ENCODE measurements at places on chromosomes 13 and 19.

DNA sequence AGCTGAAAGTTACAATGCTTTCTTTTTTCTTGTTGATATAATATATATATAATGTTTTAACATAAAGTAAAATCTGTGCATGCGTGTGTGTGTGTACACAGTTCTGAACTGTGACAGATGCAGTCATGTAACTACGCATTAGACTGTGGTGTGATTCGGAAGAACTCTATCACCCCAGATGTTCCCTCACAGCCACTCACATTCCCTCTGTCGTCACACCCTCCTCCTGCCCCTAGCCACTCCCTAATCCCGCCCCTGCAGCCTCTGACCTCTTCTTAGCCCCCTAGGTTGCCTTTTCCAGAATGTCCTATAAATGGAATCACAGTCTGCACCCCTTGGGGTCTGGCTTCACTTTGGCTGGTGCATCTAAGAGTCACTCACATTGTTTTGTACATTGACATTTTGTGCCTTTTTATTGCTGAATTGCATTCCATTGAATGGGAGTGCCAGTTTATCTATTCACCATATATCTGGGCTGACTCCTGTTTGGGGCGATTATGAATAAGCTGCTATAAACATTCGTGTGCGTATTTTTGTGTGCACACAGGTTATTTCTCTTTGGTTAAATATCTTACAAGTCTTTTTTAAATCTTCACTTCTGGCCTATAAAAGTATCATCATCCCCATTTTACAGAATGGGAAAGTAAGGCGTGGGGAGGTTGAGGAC is 20.4 kb downstream of the DHRS12 start:
- DNase-seq, result no peak

DNA sequence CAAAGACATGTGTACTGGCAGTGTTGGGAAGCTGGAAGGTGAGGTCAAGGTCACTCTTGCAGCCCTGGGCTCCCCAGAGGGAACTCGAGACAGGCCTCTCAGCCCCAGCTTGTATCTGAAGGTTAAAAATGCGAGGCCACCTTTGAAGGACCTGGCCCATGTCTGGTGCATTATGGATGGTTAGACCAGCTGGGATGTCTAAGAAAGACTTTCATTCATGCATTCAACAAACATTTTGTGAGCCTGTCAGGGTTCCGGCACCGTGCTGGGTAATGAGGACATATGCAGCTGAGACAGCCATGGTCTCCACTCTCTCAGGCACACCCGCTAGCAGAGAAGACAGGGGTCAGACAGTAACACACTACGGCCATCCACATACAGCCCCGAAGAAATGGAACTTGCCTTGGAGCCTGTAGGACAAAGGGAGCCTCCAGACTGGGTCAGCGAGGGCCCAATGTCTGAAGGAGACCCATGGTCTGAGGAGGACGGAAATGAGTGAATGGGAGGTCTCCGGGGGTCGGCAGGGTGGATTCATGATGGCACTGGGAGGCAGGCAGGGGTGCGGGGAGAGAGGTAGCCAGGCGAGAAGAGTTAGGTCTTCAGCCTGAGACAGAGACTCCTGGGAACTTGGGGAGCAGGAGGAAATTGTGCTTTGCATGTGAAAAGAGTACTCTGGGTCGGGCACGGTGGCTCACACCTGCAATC is 19.0 kb downstream of the VSTM2B start:
- no peak for DNase-seq

- DNase-seq, result no peak
These were observed 8.1 kb downstream of the B3GLCT start for GRCh38 chr13:31207661-31208552.

- no peak for DNase-seq
These were observed 18.7 kb downstream of the STK24 start for GRCh38 chr13:98557937-98558792.

DNA sequence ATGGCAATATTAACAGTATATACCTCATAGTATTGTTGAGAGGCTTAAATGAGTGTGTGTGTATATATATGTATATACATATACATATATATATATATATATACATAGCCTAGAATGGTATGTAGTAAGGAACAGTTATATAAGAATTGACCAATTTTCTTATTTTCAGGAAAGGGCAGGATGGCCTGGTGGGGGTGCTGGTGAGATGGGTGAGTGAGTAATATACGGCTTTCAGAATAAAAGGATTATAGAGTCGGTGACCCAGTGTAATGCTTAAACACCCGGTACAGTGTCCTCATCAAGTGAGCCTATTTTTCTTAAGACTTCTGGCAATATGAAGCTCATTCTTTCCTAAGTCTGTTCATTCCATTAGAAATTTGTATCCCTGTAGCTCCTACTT is 11.7 kb upstream of the FAM216B start:
- DNase-seq, result no peak

DNA sequence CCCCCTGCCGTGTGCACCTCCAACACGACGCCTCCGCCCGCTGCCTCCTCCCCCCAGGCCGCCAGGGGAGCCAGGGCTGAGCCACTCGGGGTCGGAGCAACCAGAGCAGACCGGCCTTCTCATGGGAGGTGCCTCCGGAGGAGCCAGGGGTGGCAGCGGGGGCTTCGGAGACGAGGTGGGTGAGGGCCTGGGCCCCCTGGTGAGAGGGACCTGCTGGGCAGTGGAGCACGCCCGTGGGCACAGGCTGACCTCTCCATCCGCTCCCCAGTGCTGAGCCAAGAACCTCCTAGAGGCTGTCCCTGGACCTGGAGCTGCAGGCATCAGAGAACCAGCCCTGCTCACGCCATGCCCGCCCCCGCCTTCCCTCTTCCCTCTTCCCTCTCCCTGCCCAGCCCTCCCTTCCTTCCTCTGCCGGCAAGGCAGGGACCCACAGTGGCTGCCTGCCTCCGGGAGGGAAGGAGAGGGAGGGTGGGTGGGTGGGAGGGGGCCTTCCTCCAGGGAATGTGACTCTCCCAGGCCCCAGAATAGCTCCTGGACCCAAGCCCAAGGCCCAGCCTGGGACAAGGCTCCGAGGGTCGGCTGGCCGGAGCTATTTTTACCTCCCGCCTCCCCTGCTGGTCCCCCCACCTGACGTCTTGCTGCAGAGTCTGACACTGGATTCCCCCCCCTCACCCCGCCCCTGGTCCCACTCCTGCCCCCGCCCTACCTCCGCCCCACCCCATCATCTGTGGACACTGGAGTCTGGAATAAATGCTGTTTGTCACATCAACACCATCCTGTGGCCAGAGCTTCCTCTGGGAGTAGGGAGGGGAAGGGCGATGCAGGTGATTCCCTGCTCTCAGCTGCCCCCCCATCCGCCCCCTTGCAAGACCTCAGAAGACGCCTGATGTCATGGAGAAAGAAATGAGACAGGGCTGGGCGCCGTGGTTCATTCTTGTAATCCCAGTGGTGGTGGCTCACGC is 12.0 kb downstream of the BCAM start:
- no peak for DNase-seq

- DNase-seq, result no peak
These were observed 13.6 kb downstream of the MBNL2 start for GRCh38 chr13:97235549-97236231.

GRCh38 chr19:57830071-57830602 is at the start of gene ZNF587B:
Gene ZNF587B (plus strand): TSS chr19:57830299. CDS start chr19:57830529, 230 bp downstream.
- no peak for DNase-seq

- no peak for DNase-seq
These were observed 79.7 kb downstream of the EFNB2 start for GRCh38 chr13:106455777-106456176.

- DNase-seq, result no peak
These were observed 72.4 kb upstream of the TSC22D1 start for GRCh38 chr13:44648392-44649103.

Measured in kidney epithelial cell (primary cell).